A549 treated with RU486 at 1 μM for 4 hours (cell line): ENCODE measurements at places on chromosomes 2 and 18. TPM values are rescaled to one million over a fixed set of nuclear protein-coding genes. Genes with fewer than 3 reads are reported as not detected.

Gene NYAP2
- total RNA-seq, result not detected in 5 replicates

Gene SIX3
- 0.32 to 0.63 TPM (median 0.49 TPM) in 5 replicates for total RNA-seq

Gene ACADL
- 0.09 to 0.18 TPM in 2 of 5 replicates, not detected in the others for total RNA-seq

Gene LIMS1
- total RNA-seq, result 42.2 to 66.1 TPM (median 52.5 TPM) in 5 replicates

Gene PCARE
- total RNA-seq, result not detected in 5 replicates

Gene HOXD9
- total RNA-seq, result 1.0 to 1.7 TPM (median 1.2 TPM) in 5 replicates

Gene HAT1
- total RNA-seq, result 41.1 to 90.4 TPM (median 74.5 TPM) in 5 replicates

Gene ERFE
- 6.1 to 10.0 TPM (median 8.4 TPM) in 5 replicates for total RNA-seq
